Stimulated activated CD8-positive, alpha-beta memory T cell treated with anti-CD3 and anti-CD28 coated beads, Interleukin-4, amount 100 ng/mL, for 48 hours (primary cell): ENCODE measurements at places on chromosomes 3 and 15.

GRCh38 chr15:47870300-47870955, 153.1 kb downstream of the SEMA6D start:
- no peak for DNase-seq

DNA sequence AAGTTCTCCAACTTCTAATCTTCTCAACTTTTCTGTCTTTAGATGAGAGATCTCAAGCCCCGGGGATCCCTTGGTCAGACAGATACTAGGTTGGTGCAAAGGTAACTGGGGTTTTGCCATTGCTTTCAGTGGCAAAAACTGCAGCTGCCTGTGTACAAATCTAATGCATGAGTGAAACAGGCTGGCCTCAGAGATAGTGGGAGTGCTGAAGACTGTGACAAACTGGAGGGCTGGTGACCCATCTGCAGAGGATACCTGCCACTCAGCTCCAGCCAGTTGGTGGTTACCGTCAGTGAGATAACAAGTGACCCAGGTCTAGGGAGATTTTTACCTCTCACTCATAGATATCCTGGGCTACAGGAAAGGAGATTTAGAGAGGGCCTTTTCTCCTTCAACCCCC, 85.7 kb downstream of the RYR3 start:
- no peak for DNase-seq

GRCh38 chr3:57582474-57583168, 14.5 kb downstream of the ARF4 start:
- no peak for DNase-seq

- no peak for DNase-seq
These were observed 112.1 kb downstream of the CMSS1 start for GRCh38 chr3:99929745-99930139.

- DNase-seq = no peak
These were observed 238.0 kb upstream of the CTNNB1 start for GRCh38 chr3:40961104-40961857.

GRCh38 chr15:26628071-26628470, 144.8 kb downstream of the GABRB3 start:
- DNase-seq = no peak

DNA sequence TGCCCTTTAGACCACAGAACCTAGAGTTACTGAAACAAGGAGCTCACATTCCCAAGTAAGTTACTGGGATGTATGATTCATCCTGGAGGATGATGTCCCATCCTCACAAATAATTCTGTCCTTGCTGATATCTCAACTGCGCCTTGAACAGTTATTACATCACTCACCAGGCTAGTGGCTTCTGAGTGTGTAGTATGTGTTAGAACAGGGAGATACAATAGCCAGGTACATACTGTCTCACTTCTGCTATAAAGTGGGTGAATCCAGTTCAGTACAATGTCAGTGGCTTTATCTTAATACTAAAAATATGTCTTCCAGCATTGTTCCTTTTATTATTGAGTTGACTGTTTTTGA, 483.2 kb upstream of the FRG2C start:
- DNase-seq = no peak

- no peak for DNase-seq
These were observed 38.7 kb downstream of the HSPBAP1 start for GRCh38 chr3:122754929-122755328.

DNA sequence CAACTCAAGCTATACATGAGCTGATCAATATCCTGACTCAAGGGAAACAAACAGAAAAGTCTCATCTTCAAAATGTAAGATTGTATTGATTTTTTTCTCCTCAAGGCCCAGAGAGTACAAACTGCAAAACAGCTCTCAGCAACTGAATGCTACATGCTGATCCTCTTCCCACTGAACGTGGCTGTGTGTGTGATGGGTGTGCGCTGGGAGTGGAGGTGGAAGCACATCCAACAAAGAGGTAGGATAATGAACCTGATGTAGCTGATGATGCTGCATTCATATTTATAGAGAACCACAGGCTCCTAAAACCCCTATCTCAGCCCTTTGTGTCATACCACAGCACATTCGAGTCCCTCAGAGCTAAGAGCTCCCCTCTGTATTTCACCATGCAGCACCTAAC, 56.8 kb downstream of the GABRB3 start:
- no peak for DNase-seq

- DNase-seq = no peak
These were observed 33.1 kb upstream of the MED12L start for GRCh38 chr3:151052346-151052745.

DNA sequence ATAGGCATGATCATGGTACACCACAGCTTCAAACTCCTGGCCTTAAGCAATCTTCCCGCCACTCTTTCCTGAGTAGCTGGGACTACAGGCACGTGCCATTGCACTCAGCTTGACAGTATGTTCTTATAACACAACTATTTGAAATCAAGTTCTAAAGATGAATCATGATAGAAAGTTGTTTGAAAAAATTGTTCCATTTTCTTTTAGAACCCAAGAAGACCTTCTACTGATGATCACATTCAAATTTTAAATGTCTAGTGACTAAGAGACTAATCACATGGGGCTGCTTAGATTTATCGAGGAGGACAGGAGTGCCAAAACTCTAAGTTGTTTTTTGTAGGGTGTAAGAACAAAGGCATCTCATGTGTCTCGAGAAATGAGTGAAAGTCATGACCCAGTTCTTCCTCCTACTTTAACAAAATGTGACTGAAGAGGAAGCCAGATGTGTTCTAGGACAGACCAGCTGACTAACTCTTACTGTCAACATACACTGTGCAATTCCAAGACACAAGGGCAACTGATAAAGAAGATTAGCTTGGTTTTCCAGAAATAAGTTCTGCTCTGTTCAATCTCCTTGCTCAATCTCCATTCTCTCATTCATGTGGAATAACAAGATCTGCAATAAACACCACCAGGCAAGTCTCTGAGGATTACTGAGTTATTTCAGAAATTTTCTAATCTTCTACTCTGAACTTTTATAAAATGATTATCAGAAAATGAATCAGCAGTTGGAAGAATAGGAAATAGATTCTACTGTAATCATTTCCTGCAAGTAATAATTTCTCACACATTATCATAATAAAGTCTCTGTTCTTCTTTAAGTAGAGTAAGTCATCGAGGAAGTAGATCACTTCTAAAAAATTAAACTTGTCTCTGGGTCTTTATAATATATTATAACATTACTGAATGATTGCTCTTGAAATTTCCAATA, 122.6 kb upstream of the CCNL1 start:
- no peak for DNase-seq

GRCh38 chr3:18403061-18403460, 22.1 kb downstream of the SATB1 start:
- DNase-seq = no peak

GRCh38 chr3:123459862-123460261, 11.0 kb upstream of the ADCY5 start:
- no peak for DNase-seq

DNA sequence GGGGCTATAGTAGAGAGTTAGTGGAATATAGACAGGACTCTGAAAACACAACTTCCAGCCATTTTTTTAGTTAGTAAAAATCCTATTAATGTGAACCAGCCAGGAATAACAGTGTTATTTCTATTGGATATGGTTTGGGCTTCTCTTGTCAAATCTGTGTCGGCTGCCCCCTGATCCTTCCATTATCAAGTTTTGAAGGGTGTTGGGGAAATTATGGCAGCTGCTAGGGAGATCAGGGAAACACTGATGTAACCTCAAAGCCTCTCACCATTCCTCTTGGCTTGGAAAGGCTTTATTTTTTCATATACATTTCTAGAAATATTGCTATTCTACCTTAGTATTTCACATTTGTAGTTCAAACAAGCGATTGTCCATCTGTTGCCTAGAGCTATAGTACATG, 293.7 kb upstream of the TPRG1 start:
- DNase-seq = no peak

- no peak for DNase-seq
These were observed 6.3 kb downstream of the XCR1 start for GRCh38 chr3:46020766-46021510.

DNA sequence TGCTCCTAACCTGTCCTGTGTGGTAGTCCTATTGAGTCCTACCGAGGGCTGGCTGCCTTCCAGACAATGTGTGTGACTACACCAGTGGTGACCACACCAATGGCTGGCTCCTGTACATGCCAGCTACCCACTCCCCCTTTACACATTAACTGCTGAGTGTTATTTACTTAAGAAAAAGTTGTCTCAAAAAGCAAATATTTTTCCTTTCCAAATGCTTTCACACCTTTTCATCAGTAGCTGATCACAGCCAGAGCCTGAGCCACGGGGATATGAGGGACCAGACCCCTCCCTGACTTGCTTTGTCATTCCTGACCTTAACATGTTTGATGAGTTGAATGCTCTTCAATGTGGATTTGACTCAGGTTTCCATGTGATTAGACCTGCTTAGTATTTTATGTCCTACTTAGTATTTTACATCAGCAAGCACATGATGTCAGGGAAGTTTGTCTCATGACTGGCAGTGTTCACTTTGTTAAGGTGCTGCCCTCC, 29.6 kb upstream of the GREM1 start:
- DNase-seq = no peak

DNA sequence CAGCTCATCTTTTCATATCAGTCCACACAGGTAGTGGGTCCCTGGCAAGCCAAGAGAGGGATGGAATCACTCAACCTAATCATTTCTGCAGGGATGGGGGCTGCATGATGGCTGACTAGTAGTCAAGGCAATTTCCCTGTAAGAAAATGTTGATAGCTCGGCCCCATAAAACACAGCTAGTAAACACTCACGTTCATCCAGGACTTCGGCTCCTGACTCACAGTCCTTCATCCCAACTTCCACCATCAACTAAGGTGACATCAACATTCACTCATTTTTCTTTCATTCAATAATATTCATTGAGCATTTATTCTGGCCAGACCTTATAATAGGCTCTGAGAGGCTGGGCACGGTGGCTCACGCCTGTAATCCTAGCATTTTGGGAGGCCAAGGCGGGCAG, 4.4 kb upstream of the ACAP2 start:
- DNase-seq = no peak

- DNase-seq = no peak
These were observed 965.9 kb upstream of the ROBO1 start for GRCh38 chr3:80733522-80734176.

- DNase-seq = no peak
These were observed 62.9 kb upstream of the SPRED1 start for GRCh38 chr15:38189671-38190295.

DNA sequence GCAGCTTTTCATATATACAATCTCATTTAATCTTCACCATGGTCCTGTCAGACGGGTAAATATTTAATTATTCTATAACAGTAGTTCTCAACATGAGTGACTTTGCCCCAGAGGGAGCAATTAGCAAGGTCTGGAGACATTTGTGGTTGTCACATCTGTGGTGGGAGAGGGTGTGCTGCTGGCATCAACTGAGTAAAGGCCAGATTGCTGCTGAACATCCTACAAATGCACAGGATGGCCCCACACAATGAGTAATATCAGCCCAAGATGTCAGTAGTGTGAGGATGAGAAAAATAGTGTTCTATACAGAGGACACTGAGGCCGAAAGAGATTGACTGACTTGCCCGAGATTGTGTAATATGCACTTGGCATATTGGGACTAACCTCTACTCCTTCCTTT, 156.0 kb downstream of the AGBL1 start:
- DNase-seq = no peak

- DNase-seq = no peak
These were observed 535.1 kb upstream of the CCDC54 start for GRCh38 chr3:106842151-106842550.

DNA sequence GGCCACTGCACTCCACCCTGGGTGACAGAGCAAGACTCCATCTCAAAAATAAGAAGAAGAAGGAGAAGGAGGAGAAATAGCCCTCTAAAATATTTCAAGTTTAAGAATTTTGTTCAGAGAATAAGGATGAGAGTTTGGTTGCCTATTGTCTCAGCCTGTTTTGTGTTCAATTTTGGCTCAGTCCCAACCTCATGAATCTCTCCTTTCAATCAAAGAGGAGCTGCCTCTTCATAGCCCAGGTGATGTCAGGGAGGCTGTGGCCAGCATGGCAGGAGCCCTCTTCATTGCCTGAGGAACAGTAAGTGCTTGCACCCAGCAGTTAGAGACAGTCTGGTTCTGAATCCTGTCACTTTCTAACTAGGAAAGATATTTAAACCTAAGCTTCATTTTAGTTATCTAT, 55.0 kb downstream of the BDH1 start:
- no peak for DNase-seq
